Fibroblast of skin of right biceps (primary cell): ENCODE measurements at places on chromosomes 7 and 10.
A peak's percentile ranks its signal among the peaks of the same experiment; 100 is the strongest.

DNA sequence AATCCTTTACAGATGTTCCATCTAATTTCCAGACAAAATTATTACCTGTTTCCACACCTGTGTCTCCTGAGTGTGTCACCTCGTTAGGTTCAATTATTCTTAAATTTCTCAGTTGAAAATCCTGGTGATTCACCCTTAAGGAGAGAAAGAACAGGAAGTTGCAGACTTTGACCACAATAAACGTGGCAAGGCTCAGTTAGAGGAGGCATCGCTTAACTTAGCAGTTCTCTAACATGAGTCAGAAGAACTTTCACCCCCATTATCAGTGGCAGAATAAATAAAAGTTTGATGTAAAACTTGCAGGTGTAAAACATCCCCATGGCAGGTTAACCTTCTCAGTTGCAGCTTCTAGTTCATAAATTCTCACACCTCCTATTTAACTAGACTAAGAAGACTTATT is 8.3 kb downstream of the XPNPEP1 start:
- DNase-seq: peak; percentile 74

DNA sequence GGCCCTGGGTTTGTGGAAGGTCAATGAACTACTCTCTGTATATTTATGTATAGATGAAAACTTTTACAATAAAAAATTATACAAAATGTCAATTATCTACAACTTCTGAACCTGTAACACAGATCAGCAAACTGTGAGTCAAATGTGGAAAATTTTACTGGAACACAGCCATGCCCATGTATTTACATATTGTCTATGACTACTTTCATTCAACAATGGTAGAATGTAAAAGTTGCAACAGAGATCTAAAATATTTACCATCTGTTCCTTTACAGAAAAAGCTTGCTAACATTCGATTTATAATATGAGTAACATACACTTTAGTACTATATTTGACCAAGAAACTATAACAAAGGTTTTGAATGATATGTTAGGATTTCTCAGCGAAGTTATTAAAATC is 481.6 kb downstream of the PARD3 start:
- DNase-seq: peak; percentile 46

GRCh38 chr10:53489335-53490182 is 717.0 kb upstream of the MBL2 start:
- DNase-seq: no peak

DNA sequence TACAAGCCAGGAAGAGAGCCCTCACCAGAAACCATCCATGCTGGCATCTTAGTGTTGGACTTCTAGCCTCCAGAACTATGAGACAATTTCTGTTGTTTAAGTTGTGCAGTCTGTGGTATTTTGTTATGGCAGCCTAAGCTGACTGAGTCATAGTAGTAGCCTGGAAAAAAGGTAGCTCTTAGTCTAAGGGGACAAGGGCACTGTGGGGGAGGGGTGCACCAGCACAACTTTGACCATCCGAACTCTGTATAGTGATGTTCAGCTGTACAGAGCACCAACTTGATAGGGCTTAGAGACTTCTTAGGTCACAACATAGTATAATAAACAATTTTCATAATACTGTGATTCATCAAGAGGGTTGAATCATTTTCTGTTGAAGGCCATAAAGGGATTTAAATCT is 14.3 kb downstream of the EIF4EBP2 start:
- DNase-seq: peak; percentile 66
